Esophagus squamous epithelium (tissue), 5 donors: ENCODE measurements at places on chromosomes 12 and 14.
A peak's percentile ranks its signal among the peaks of the same experiment; 100 is the strongest.

- DNase-seq = no peak
These were observed 2.4 kb downstream of the CKB start for GRCh38 chr14:103520269-103520656.

DNA sequence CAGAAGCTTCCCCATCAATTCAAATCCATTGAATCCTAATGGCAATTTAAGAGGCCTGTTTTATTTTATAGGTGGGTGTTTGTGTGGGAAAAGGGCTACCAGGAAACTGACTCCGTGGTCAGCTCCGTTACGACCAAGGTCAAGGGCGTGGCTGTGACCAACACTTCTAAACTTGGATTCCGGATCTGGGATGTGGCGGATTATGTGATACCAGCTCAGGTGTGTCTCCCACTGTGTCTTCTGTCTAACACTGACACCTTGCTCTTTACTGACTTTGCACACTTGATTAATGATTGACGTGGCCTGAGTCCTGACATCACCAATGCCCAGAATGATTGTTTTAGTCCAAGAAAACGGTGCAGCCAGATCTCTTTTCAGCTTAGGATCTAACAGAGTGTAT, 7.1 kb downstream of the P2RX4 start:
- no peak for DNase-seq

GRCh38 chr12:24373004-24373403, 423.5 kb upstream of the SOX5 start:
- no peak for DNase-seq

DNA sequence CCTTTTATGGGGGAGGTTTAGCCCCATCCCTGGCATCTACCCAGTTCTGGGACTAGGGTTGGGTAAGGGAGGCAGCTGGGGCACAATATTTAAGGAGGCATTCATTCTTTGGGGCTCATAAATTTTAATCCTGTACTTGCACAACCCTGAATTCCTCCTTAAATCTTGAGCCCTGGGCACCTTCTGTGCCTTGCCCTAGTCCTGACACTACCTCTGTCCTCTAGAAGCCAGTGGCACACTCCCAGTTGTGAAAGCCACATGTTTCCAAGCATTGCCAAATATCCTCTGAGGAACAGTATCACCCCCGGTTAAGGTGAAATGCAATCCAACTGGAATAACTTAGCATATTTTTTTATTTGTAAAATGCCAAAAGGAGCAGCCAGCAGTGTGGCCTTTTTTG, 36.6 kb downstream of the SLC16A7 start:
- no peak for DNase-seq

DNA sequence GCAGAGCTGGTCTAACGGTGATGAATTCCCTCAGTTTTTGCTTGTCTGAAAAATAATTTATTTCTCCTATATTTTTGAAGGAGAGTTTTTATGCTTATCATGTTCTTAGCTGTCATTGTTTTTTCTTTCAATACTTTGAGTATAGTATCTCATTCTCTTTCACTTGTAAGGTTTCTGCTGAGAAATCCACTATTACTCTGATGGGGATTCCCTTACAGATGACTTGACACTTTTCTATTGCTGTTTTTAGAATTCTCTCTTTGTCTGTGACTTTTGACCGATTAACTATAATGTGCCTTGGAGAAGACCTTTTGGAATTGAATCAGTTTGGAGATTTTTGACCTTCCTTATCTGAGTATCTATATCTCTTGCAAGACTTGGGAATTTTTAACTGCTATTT, 139.6 kb downstream of the PRKD1 start:
- DNase-seq = no peak

- no peak for DNase-seq
These were observed 74.3 kb downstream of the MAP3K9 start for GRCh38 chr14:70735043-70735442.

- DNase-seq = no peak
These were observed 167.1 kb downstream of the TSPAN9 start for GRCh38 chr12:3244219-3244750.

- DNase-seq = no peak
These were observed 264.0 kb upstream of the PLEKHG7 start for GRCh38 chr12:92438641-92439419.

GRCh38 chr12:27511031-27511722, 12.8 kb upstream of the PPFIBP1 start:
- DNase-seq = no peak

GRCh38 chr12:124013073-124013472, 40.1 kb downstream of the ZNF664 start:
- DNase-seq = no peak

DNA sequence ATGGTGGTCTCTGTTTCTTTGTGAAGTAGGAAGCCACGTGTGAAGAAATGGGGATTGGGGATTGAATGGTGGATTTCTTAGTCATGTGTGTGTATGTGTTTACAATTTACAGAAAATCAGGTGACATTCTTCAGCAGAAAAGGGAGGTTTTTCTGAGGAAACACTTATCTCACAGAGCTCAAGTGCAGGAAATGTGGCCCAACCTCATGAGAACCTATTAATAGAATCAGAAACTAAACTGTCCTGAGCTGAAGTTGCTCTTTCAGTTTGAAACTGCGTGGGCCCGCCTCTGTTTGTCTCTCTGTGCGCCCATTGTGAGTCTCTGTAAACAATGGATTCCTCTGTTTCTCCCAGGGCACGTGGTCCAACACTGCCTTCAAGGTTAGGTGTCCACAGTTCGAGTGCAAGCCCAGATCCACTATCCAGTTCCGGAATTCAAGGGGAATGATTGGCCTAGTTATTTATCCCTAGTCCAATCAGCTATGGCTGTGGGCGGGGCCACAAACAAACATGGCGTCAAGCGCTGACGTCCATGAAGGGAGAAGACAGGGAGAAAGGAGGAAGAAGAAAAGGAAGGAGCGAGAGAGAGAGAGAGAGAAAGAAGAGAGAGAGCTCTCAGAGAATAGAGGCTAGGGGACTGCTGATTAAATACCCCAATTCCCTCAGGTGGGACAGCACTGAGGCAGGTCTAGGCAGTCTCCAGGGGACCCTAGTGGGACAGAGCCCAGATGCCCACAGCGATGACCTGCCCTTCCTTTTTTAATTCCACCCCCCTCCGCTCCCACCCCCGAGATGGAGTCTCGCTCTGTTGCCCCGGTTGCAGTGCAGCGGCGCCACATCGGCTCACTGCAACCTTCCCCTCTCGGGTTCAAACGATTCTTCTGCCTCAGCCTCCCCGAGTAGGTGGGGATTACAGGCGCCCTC, 31.4 kb upstream of the C12orf76 start:
- no peak for DNase-seq

- peak; percentile 66 for DNase-seq
These were observed at the start of gene IFT43 for GRCh38 chr14:75985618-75986438. TSS of gene IFT43 (plus strand) at chr14:75985763. CDS start at chr14:75985787, 24 bp downstream.

DNA sequence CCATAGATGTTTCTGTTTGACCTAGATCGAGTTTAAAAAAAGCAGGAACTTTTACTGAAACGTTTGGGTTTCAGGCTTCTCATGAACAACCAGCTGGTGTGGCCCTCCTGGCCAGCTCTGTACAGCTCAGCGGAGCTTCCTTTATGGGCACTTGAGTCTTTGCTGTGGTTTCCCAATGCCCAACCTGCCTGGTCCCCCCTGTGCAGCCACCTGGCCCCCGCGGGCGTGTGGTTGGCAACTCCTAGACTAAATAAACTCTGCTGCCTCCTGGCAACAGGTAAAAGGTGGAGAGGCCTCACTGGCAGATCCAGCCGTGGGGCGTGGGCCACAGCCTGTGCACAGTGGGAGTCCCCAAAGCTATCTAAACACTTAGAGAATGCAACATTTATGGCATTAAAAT, 38.7 kb downstream of the ADGRD1 start:
- no peak for DNase-seq

DNA sequence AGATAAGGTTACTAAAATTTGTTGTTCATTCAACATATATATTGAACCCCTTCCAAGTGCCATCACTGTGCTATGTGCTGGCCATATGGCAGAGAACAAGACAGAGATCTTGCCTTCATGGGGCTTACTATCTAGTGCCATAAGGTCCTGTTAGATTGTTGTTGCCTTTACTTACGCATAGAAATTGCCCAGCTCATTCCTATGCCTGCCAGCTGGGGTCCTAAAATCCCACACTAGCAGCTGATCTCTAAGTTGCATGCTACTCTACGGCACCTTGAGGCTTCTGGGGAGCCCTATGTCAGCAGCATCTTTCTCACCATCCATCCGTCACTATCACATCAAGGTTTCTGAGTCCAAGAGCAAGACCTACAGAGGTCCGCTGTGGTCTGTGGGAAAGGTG, 1.4 kb upstream of the KCNK10 start:
- DNase-seq = no peak

DNA sequence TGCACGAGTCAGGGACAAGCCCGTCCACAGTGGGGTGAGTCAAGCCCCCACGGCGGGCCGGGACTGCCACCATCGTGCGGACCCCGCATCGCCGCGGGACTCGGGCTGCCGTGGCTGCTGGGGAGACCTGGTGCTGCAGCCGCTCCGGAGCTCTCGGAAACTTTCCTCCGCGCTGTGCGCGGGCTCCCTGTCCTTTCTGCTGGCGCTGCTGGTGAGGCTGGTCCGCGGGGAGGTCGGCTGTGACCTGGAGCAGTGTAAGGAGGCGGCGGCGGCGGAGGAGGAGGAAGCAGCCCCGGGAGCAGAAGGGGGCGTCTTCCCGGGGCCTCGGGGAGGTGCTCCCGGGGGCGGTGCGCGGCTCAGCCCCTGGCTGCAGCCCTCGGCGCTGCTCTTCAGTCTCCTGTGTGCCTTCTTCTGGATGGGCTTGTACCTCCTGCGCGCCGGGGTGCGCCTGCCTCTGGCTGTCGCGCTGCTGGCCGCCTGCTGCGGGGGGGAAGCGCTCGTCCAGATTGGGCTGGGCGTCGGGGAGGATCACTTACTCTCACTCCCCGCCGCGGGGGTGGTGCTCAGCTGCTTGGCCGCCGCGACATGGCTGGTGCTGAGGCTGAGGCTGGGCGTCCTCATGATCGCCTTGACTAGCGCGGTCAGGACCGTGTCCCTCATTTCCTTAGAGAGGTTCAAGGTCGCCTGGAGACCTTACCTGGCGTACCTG, 1.1 kb downstream of the PDE3A start:
- DNase-seq = no peak

- no peak for DNase-seq
These were observed 111.2 kb downstream of the LRRIQ1 start for GRCh38 chr12:85147331-85147730.

- no peak for DNase-seq
These were observed 16.3 kb downstream of the SCARB1 start for GRCh38 chr12:124847113-124848074.

DNA sequence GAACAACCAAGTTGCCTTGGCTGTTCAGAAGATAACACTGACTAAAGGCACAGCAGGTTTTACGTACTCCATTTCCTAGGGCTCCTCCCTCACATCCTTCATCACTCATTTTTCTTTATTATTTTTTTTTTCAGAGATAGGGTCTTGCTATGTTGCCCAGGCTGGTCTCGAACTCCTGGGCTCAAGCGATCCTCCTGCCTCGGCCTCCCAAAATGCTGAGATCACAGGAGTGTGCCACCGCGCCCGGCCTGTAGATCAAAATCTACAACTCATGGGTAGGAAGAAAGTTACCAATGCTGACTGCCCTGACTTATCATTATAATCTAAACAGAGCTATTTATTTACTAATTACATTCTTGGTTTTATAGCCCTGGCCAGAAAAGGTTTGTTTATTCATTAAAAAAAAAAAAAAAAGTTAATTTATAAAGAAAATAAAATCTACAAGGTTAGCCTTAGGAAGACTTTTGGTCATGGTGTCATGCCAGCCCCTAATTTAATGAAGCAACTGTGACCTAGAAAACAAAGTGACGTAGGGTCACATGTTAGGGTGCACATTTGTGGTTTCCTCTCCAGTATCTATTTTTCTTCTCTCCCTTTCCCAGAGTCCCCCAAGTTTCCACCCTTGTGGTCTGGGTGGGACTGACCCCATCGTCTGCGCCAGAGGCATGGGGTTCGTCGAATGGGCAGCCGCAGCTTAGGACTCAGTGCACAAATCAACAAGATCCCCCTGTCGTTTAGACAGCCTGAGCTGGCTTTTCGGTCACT, 19.0 kb upstream of the FOXN3 start:
- no peak for DNase-seq

DNA sequence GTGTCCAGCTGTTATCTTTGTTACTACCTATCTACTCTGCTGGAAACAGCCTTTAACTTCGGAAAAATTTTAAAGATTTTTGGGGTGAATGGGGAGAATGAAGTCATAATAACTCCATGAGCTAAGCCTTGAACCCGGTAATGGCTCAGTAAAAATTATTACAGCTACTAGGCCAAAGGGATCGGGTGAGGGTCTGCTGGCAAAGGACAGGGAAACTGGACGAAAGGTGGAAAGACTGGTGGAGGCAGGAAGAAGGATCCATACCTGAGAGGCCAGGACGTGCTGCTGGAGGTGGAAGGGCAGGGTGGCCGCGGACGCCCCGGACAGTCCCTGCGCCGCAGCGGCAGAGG, 10.1 kb downstream of the TBX3 start:
- no peak for DNase-seq

DNA sequence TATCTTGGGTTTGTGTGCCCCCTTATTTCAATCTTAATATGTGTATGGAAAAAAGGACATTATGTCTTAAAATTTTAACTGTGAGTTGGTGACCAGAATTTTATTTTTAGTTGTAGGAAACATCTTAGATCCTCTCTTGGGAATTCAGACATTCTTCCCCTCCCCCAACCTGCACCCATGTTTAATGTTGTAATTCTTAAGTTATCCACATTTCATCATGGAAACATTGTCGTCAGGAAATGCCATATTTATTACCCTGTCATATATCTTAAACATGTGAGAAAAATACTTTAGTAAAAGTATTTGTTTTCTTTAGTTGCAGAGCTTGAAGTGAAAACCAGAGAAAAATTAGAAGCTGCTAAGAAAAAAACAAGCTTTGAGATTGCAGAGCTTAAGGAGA, 30.3 kb downstream of the YEATS4 start:
- no peak for DNase-seq

DNA sequence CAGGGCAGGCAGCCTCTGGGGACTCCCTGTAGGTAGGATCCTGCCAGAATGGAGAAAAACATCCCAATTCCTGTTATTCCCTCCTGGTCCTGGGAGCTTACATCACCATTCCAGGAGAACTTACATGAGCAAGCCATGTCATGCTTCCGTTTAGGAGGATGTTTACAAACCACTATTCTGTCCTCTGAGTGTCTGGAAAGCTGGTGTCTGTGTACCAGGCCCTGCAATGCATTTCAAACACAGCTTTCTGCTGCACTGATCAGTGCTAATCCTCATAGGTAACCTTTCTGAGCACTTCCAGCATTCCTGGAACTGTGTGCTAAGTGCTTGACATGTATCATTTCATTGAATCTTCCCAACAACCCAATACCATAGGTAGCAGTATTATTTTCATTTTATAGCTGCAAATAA, 19.8 kb upstream of the MAP1LC3B2 start:
- no peak for DNase-seq

GRCh38 chr12:85461127-85461526, 181.1 kb downstream of the ALX1 start:
- no peak for DNase-seq

- DNase-seq = no peak
These were observed 30.4 kb upstream of the PLEKHG6 start for GRCh38 chr12:6280053-6280469.
